ENCODE measurements at places on chromosomes 11 and 22.

DNA sequence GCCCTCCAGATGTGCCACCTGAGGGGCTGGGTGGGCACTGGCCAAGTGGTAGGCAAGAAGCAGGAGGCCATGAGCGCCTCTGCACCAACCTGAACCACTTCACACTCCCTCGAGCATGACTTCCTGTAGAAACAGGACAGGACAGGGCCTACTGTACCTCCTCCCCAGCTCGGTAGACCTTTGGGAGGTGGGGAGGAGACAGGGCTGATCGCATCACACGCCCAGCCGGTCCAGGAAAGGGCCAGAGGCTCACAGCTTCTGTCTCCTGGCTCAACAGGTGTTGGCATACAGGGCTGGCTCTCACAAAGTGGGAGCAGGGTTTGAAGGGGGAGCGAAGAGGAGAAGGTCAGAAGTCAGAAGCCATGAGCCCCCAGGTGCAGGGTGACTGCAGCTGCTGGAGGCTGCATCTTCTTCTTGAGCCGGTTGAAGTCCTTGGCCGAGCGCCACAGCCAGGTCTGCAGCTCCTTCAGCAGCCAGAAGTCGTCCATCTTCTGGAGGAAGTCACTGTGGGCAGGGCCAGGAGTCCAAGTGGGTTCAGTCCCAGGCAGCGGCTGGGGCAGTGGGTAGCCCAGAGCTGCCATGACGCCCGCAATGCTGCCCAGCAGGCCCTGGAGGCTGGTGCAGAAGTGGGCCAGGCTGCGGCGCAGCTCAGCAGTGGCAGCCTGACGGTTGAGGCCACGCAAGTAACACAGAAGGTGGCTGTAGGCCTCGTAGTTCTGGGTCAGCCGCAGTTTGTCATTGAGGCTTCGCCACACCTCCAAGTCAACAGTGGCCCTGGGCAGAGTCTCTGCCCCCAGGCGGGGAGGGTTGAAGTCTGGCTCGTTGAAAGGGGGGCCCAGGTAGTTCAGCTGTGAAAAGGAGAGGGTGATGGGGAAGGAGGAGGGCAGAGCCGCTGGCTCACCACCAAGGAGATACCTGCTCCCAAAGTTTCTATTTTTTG lies 8.3 kb downstream of the CLCF1 start:
- no peak for DNase-seq

DNA sequence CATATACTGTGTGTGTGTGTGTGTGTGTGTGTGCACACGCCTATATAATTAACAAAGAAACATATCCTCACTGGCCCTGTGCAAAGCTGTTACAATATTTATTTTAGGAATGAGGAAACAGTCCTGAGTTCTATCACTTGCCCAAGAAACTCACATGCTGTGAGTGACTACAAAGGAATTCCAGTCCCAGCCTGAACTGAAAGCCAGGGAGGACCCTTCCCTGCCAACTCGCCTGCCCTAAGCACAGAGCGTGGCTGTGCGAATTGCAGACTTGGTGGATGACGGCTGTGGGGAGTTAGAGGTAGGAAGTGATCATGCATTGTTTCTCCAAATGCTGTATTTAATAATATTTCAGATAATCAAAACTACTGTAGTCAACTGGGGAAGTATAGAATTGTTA lies 26.4 kb upstream of the CD5 start:
- no peak for DNase-seq

DNA sequence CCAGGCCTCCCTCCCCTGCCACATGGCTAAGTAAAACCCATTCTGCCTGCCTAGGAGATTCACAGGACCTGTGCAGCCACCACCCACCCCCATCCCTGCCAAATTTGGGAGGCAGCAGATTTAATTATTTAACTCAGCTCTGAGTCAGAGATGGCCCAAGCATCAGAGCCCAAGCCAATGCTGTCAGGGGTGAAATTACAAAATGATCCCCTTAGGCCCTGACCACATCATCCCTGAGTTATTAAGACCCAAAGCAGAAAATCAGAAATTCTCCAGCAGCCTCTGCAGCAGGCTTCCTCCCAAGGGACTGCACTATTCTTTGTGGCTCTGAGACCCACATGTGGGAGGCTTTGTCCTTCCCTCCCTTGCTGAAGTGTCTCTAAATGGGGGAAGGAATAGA lies 52.8 kb upstream of the RRAS2 start:
- no peak for DNase-seq

DNA sequence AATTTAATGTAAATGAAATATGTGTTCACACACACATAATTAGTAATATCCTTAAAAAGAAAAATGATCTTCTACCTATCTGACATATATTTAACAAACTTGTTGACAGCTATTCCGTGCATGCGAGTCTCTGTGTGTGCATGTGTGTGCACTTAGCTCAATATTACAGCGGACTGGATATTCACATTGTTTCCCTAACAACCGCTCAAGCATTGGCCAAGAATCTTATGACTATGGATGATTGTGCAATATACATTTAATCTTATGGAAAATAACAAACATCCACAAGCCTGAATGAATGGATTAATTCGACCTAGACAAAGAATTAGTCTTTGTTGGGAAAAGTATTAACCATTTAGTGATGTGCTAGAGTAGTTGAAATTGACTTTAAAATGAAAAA lies 1078.6 kb downstream of the LRRC4C start:
- no peak for DNase-seq

- no peak for DNase-seq
Observed at GRCh38 chr11:27350511-27350910, 12.5 kb downstream of the CCDC34 start.

DNA sequence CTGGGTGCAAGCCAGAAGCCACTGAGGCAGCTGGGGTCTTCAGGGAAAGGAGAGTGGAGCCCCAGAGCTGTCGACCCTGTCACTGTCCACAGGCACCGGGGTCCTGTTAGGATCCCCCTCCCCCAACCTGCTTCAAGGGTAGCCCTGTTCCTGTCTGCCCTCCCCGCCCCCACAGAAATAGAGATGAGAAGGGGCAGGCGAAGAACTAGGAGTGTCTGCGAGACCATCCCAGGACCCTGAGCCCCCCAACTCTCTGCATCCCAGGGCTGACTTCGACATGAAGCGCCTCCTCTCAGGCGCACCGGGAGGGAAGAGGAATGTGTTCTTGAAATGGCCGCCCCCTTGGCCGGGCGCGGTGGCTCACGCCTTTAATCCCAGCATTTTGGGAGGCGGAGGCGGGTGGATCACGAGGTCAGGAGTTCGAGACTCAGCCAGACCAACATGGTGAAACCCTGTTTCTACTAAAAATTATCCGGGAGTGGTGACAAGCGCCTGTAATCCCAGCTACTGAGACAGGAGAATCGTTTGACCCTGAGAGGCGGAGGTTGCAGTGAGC lies 607 bp upstream of the ZNF70 start:
- DNase-seq: no peak

DNA sequence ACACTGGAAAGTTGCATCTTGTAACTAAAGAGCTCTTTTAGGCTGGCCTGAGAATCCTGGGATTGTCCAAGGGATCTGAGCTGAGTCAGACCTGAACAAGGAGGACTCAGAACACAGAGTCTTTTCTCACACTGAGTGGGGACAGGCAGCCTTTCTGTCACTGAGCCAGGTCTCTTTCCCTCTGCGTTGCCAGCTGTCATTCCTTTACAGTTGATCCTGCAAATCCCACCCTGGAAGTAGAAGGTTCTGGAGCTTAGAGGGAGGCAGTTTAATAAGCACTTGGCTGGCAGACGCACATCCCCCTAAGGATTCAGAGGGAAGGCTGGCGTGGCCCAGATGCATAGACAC lies 76.3 kb upstream of the SUSD2 start:
- no peak for DNase-seq

DNA sequence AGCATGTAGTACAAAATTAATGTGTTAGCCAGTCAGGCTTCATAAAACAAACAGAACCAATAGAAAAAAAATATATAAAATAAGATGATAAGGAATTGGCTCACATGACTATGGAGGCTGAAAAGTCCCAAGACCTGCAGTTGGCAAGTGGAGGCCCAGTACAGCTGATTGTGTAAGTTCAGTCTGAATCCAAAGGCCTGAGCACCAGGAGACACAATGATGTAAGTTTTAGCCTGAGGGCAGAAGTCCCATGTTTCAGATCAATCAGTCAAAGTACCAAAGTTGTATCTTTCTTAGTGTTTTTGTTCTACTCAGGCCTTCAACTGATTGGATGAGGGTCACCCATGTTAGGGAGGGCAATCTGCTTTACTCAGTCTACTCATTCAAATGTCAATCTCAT lies 14.3 kb upstream of the OR10D3 start:
- DNase-seq: no peak

- no peak for DNase-seq
Observed at GRCh38 chr11:130144141-130144540, 15.4 kb upstream of the ST14 start.

GRCh38 chr11:133636711-133637355 lies 104.5 kb upstream of the OPCML start:
- no peak for DNase-seq

- no peak for DNase-seq
Observed at GRCh38 chr11:125228445-125228844, 63.9 kb downstream of the PKNOX2 start.

GRCh38 chr11:134951305-134951700 lies 539.3 kb upstream of the B3GAT1 start:
- no peak for DNase-seq

- DNase-seq: no peak
Observed at GRCh38 chr11:86737737-86738136, 62.6 kb upstream of the PRSS23 start.

DNA sequence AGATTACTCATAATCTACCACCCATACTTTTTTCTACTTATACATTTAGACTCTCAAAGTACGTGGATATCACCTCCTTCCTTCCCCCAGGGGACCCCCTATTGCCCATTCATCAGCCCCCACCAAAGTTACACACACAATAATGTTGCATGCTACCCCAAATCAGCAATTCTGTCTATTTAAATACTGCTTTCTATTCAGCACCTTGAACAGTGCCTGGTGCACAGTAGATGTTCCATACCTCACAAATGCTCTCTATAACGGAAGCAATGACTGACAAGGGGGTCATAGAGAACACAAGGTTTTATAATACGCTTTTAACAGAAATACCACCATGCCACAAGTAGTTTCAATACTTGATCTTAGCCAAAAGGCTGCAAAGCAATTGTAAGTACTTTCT lies 370.7 kb downstream of the MIAT start:
- no peak for DNase-seq

- no peak for DNase-seq
Observed at GRCh38 chr11:128502726-128503125, 84.6 kb downstream of the ETS1 start.

DNA sequence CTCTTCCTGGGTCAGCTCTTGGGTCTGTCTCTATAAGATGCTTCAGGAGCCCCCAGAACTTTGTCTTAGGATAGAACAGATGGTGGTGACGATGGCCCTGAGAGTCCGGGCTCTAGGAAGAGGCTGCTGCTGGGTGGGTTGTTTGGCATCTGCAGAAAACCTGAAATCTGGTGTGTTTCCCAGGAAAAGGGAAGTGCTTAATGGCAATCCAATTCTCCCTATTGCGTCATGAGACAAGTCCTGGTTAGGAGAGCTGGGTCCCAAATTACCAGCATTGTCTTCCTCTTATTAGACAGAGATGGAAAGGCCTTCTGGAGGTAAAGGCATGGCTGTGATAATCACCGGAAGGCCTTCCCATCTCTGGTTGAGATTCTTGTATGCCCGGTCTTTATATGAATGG lies 48.9 kb upstream of the GRAMD1B start:
- no peak for DNase-seq

- no peak for DNase-seq
Observed at GRCh38 chr22:38865201-38866023, 6.6 kb downstream of the CBX6 start.

- DNase-seq: no peak
Observed at GRCh38 chr11:115286614-115287013, 217.6 kb downstream of the CADM1 start.

DNA sequence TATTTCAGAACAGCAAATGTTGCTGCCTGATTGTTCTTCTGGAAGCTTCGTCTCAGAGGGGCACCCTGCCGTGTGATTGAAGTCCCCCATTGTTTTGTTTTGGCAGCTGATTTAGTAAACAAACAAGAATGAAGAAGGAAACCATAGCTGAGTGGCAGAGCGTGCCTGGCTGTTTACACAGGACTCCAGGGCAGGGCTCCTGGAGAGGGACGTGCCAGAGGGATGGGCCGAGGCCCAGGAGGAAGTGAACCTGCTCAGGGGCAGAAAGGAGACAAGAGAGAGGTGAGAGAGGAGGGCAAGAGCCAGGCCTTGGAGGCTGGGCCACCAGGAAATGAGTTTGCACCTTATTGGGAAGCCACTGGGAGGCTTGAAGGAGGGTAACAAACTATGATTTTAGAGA lies 85.5 kb upstream of the B3GAT1 start:
- DNase-seq: no peak

- DNase-seq: no peak
Observed at GRCh38 chr11:111589886-111590499, 12.3 kb upstream of the SIK2 start.

DNA sequence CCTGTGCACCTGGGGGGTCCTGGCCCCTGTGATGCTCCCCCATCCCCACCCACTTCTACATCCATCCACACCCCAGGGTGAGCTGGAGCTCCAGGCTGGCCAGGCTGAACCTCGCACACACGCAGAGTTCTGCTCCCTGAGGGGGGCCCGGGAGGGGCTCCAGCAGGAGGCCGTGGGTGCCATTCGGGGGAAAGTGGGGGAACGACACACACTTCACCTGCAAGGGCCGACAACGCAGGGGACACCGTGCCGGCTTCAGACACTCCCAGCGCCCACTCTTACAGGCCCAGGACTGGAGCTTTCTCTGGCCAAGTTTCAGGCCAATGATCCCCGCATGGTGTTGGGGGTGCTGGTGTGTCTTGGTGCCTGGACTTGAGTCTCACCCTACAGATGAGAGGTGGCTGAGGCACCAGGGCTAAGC lies 20.0 kb upstream of the TALDO1 start:
- no peak for DNase-seq

DNA sequence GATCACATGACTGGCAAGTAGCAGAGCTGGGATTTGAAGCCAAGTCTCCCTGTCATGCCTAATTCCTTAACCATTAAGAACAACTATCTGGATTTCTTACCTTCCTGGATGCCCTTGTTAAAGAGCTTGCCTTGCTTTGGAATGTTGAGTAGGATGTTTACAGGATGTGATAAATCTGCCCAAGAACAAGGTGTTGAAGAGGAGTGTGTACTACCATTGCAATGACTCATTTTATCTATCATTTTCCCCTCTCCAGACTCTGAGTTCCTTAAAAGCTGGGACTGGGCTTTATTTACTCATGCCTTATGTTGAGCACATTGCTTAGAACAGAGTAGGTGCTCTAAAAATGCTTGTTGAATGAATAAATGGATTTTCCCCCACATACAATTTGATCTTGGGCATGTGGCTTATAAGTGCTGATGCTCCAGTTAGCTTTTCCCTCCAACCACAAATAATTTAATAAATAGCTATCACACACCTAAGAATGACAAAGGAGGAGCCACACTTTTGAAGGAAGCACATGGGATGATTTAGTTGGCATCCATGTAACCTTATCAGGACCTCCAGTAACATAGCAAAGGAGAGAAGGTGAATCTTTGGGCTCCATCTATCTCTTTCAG lies 268.6 kb upstream of the SESN3 start:
- DNase-seq: no peak

- no peak for DNase-seq
Observed at GRCh38 chr22:27207907-27208306, 550.5 kb downstream of the MIAT start.

- DNase-seq: no peak
Observed at GRCh38 chr11:134164490-134165370, 59.0 kb downstream of the NCAPD3 start.

- peak; percentile 48 for DNase-seq
Observed at GRCh38 chr11:3807909-3808860, at the start of gene PGAP2. Gene PGAP2, plus strand, starts transcription at chr11:3808560. Its CDS starts 2,700 bp downstream, at chr11:3811260.

GRCh38 chr11:33211580-33211979 lies 45.6 kb upstream of the HIPK3 start:
- DNase-seq: no peak

- DNase-seq: no peak
Observed at GRCh38 chr11:130480186-130480585, 31.7 kb downstream of the ADAMTS15 start.

Measured in stimulated activated naive CD4-positive, alpha-beta T cell treated with Interleukin-2 at 50 U/mL for 16 hours (primary cell).